ENCODE measurements at places on chromosomes 12 and 14.

- DNase-seq: no peak
Observed at GRCh38 chr14:94382099-94382715, 6.2 kb downstream of the SERPINA1 start.

DNA sequence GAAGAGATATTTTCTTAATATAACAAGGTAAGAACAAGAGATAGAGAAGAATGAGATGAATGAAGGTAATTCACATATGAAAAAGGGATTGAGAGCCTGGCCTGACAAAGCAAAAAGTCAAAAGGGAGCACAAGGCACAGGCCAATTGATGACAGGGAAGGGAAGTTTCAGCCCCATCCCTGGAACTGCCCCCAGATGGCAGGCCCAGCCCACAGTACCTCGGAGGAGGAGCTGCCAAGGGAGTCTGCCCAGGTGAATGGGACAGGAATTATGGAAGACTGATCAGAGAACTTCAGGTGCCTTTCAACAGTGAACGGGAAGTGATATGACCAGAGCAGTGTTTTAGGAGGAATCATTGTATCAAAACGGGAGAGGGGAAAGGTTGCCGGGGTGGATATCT is 15.7 kb downstream of the SNRPF start:
- no peak for DNase-seq

DNA sequence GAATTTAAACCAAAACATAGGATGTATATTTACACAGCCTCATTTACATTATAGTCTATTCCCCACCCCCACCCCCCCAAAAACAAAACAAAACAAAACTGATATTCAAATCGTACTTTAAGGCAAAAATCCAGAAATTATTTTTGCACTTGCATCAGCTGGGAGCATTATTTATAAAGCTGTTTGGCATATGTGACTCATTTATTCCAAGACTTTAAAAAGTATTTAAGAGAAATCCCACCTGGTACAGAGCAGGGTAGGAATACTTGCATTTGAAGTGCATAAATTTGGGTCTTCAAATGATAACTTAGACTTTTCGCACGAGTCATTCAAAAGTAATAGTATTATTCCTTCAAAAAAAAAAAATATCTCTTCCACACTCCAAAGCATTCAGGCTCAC is 1.1 kb downstream of the KLHL28 start:
- DNase-seq: no peak

DNA sequence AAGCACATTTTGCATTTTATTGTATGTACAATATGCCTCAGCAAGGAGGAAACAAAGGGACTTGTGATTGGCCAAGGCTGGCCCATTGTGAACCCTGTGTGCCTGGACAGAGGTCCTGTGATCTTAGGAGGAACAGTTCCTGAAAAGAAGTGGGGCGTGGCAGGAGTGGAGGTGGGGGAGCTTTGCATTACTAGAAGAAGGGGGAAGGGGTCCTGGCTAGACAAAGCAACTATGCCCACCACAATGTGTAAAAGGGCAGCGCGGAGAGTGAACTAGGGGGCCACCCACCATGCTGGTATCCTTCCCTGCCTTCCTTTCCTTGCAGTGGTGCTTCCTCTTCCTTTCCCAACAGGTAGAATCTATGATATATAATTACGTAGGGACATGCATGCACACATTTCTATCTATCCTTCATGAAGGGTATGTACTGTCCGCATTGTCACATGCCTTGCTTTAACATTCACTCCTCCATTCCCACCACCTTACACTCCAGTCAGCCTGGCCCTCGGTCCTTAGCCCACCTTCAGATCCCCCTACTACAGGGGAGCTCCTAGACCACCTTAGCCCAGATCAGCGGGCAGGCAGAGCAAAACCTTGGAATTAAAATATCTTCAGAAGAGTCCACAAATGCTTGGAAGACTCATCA is 12.5 kb downstream of the KRT8 start:
- DNase-seq: no peak

GRCh38 chr14:65261946-65262345 is 150.6 kb upstream of the FUT8 start:
- DNase-seq: no peak

DNA sequence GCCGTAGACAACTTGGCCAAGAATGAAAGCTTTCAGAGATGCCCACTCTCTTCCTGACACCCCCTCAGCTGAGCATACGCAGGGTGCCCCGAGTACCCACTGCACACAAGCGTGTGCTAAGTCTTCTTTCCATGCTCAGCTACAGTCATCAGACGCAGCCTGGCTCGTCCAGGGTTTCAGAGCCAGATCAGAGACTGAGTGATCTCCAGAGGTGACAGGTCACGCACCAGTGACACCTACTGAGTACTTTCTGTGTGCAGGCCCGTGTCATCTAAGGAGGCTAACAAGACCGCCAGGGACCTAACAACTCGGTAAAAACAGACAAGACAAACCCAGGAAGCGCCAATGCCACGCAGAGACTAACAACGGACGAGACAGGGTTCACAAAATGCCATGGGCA is 25.1 kb downstream of the STX2 start:
- no peak for DNase-seq

- no peak for DNase-seq
Observed at GRCh38 chr14:60204843-60205774, 39.9 kb upstream of the DHRS7 start.

GRCh38 chr12:39772821-39773259 is 153.2 kb upstream of the ABCD2 start:
- DNase-seq: no peak

Measured in T-helper 9 cell (primary cell).